ENCODE measurements at places on chromosomes 7 and 10. TPM values are rescaled to one million over a fixed set of nuclear protein-coding genes. Genes with fewer than 3 reads are reported as not detected.

DNA sequence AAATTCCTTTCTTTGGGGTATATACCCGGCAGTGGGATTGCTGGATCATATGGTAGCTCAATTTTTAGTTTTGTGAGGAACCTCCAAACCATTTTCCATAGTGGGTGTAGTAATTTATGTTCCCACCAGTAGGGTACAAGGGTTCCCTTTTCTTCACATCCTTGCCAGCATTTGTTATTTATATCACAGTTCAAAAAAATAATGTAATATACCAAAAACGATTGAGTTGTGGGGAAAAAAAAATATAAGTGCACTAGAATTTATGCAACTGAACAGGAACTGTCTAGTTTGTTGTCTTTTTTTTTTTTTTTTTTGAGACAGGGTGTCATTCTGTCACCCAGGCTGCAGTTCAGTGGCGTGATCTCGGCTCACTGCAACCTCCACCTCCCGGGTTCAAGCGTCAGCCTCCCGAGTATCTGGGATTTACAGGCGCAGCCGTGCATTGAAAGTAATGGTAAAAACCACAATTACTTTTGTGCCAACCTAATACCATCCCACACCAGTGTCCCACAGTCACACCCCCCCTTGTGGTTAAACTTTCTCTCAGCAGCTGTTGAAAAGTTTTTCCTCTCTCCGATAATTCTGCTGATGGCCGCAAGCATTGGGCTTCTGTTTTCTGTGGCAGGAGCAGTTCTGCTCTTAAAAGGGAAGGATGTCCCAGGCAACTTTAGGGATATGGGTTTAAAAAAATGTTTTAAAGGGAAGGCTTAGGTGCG lies 6.8 kb upstream of the LAT2 start:
- DNase-seq = no peak

P4HA1 gene
- 51.8 TPM for total RNA-seq

DCLRE1C gene
- 17.9 TPM for total RNA-seq

DNA sequence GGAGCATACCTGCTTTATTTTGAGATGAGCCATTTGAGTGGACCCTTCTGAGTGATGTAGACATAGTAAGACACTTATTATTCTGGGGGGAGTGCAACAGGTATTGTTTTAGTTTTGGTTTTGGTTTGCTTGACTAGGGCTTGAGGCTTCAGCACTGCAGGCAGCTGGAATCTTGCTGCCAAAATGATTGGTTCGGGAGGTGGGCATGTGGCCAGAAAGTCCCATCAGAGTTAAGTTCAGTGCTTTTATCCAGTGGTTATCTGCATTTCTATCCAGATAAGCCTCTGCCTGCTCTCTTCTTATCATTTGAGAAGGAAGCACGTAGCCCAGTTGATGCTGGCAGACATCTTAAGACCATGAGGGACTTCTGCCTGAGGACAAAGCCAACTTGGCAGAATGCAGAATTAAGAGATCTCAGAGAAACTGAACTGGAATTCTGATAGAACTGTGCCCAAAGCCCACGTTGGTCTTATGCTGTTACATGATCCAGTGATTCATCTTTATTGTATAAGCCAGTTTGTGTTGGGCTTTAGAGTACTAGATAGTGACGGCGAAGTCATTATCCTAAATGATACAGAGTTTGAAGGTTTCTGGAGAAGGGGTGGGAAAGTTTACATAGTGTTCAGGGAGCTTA lies 9.6 kb upstream of the JAZF1 start:
- DNase-seq = no peak

AZGP1 gene
- not detected for total RNA-seq

GRCh38 chr7:139230484-139230773 lies 608 bp upstream of the UBN2 start:
- no peak for DNase-seq

DNA sequence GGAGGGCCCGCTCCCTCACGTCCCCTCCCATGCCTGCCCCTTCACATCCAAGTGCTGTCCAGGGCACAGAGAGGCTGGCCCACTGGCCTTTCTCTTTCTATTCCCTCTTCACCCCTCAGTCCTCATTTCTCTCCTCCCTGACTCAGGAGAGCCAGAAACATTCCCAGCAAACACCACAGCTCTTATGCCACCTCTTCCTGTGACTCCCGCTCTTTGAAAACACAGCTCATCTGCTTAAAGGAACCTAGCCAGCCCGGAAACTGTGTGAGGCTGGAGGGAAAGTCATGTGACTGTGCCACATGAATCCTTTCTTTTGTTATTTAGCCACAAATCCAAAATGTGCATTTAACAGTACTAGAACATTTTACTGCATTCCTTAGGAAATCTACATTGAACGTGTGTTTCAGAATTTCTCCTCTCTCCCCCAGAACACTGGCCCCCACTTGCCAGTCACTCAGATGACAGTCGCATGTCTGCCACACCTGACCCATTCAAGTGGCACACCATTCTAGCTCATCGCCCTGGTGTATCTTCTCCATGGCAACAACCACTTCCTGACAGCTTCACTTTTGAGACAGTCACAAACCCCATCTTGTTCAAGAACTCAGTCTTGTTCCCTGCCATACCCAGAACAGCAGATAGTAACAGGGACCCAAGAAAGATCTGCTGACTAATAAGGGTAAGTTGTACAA lies 42.8 kb downstream of the GRB10 start:
- DNase-seq = peak; percentile 70

DNA sequence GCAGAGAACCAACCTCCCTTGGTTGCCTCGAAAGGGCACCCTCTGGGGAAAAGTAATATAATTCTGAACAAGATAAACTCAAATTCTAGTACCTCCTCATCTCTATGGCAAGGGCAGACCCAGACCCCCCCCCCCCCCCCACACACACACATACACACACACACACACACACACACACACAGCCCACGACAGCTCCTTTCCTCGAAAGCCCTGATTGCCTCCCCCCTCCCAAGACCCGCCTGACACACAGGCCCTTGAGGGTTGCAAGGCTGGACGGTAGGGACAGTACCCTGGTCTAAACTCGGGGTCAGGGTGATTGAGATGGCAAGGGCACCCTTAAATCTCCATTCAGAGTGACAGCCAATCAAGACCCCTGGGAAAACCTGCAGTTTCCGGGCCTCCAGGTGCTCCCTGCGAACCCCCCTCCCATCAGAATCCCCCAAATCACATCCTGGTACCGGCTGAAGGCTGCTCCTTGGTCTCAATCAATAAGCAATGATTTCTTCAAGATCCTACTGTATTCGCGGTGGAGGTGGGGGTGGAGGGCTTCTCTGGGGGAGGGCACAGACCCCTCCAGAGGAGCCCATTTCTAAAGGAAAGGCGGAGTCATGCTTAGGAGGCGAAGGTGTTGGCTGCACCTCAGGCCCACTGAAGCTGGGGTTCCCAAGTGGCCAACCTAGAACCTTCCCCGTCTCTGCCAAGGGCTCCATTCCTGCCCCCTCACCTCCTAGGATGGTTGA lies 100.7 kb downstream of the HIP1 start:
- DNase-seq = no peak

NEUROG3 gene
- 0.21 TPM for total RNA-seq

IDI2 gene
- total RNA-seq = not detected

- no peak for DNase-seq
Observed at GRCh38 chr7:93014410-93014809, 103.4 kb downstream of the SAMD9 start.

GRCh38 chr10:122147663-122148062 lies 123.4 kb upstream of the BTBD16 start:
- no peak for DNase-seq

DNA sequence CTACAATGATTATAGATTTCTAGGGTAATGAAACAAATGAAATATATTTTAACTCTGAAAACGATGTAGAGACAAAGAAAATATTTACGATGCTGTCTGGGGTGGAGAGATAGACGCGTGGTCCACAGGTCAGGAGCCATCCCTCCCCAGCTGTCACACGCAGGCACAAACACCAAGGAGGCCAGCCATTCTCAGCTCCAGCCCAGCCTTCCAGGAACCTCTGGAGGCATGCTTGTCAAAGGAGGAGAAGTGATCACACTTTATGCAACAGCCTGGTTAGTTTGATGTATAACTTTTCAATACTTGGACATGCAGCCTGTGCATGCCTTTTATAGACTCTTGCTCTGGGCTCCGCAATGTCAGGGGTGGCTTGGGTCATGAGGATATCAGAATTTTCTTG lies 391.5 kb upstream of the MGMT start:
- no peak for DNase-seq

AS3MT gene
- total RNA-seq = 1.5 TPM

REEP3 gene
- total RNA-seq = 15.9 TPM

DNA sequence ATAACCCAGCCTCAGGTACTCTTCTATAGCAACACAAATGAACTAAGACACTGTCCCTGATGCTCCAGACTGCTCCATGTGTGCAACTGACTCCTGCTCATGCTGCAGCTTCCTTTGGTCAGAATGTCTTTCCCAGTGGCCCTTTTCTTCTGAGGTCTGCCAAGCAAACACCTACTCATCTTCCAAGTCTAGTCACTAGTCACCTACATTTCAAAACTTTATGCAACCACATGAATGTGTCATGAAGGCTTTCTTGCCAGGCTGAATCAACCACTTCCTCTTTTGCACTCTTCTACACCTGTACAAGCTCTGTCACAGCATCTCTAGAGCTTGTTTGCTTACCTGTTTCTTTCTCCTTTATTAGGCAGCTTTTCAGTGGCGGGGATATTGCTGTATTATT lies 75.8 kb downstream of the LSMEM1 start:
- DNase-seq = peak; percentile 21

DNA sequence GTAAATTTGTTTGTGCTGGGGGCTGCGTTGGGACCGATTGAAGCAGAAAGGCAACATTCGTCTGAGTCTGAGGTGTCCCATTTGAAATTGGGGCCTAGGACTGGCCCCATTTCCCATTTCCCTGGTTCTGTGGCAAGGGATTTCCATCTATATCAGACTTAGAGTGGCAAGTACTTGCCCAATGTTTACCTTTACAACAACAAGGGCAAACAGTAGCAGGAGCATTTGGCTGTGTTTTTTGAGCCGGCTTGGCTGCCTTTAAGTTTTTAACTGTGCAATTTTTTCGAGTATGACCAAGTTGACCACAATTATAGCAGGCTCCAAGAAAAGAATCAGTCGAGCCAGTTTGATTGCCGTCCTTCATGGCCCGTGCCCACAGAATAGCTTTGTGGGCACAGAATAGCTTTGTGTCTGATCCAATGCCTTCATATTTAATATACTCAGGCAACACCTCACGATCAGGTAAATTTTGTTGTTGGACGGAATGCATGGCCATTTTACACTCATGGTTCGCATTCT lies 4.7 kb upstream of the CYP17A1 start:
- no peak for DNase-seq

ATE1 gene
- total RNA-seq = 23.2 TPM

DNA sequence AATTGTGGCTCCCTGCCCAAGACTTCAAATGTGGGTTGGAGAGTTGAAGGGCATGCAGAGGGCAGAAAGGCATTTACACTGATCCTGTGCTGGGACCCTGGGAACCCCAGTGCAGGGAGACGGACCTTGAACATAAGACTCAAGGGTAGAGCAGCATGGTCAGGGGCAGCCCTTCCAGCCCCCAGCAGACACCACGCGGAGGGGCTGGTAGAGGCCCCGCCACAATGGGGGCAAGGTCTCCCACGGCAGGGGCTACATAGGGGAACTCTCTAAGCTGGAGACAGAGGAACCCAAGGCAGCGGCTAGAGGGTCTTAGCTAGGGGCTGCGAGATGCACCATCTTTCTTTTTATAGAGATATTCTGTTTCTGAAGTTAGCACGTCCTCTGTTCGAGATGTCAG lies 45.2 kb upstream of the EBF3 start:
- no peak for DNase-seq

DNA sequence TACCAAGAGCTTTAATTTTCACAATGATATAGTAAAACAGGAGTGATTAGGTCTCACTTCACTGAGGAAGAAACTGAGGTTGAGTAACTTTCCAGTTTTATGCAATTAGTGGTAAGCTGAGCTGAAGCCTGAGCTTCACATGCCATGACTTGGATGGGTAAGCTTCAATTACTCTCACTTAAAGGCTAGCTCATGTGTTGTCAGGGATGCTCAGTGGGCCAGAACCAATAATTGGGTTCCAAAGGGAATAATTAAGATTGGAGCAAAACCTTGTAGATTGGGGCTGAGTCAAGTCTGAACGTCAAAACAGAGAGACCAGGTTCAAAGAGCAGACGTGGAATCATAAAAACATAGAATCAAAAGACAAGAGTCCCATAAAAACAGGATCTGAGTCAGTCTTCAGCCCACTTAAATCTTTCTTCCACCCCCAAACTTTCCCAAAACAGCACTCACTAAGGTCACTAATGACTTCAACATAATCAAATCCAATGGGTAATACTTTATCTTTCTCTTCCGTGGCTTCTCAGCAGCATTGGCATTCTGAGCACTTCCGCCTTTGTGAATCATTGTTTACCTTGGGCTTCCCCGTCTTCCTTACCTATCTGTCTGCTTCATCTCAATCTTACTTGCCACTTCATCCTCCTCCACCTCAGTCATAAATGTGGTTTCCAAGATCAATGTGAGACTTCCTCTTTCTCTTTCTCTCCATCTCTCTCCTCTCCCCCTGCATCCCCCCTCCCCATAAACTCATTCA lies 23.0 kb upstream of the EGFR start:
- peak; percentile 58 for DNase-seq

SPOCK2 gene
- total RNA-seq = 158 TPM

- DNase-seq = peak; percentile 12
Observed at GRCh38 chr10:128934492-128934891, 532.5 kb upstream of the MGMT start.

ZNF12 gene
- 23.2 TPM for total RNA-seq

DNA sequence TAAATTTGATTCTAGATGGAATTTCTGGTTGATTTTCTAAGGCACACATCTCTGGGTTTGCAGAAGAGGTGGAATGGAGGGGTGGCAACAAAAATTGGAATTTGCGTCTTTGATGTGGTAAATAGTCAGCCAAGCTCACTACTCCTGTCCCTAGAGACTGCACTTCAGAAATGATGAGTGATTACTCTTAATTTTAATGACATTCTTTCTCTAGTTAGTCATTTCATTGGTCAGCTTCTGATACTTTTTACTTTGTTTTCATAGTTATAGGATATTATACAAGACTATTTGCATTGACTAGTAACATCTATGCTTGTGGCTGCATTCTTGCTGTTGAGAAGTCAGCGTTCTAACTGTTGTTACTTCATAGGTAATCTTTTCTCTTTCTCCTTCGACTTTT lies 658.3 kb downstream of the SUGCT start:
- DNase-seq = no peak

DNA sequence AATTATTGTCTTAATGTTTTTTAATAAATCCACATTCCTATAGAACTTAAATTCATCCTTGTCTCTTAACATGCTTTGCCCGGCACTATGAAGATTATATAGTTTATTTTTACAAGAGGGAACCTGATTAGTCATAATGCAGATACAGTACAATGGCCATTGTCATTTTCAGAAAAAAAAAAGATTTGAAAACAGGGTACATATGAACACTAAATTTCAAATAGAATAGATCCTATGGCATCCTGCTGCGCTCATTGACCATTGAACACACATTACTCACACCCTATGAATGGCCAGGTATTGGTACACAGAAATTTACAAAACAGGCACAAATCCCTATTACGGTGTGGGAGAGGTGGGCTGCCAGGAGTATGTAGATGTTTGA lies 2.0 kb upstream of the KLF6 start:
- no peak for DNase-seq

- DNase-seq = no peak
Observed at GRCh38 chr10:33535866-33536265, 201.4 kb upstream of the NRP1 start.

FEZF1 gene
- total RNA-seq = not detected

- peak; percentile 81 for DNase-seq
Observed at GRCh38 chr7:27179503-27180430, 5.3 kb downstream of the HOXA11 start.

GRCh38 chr10:32049113-32049512 lies 7.1 kb downstream of the KIF5B start:
- DNase-seq = no peak

ZNF853 gene
- total RNA-seq = 1.2 TPM

CTAGE15 gene
- total RNA-seq = not detected

ST8SIA6 gene
- total RNA-seq = not detected

All from activated CD4-positive, alpha-beta T cell treated with anti-CD3 and anti-CD28 coated beads for 36 hours (primary cell).